ENCODE measurements at places on chromosomes 11 and 22. TPM values are rescaled to one million over a fixed set of nuclear protein-coding genes. Genes with fewer than 3 reads are reported as not detected.

GRCh38 chr11:1763336-1763795 is 361 bp downstream of the CTSD start:
- no peak for DNase-seq

DNA sequence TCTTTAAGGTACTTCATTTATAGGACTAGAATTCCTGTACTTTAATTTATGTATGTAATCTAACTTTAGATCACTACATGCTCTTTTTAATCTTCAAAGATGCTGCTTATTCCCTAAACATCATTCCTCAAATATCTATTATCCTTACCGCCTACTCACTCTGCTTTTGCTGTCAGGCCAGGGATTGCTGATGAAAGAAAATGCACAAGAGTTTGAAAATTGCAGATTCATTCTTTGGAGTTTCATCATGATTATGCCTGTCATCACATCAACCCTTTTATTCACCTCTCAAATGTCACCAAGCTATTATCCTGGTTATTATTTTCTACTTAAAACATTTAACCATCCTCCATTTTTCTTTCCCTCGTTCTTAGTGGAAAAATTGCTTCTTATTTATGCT is 802.7 kb downstream of the METTL15 start:
- no peak for DNase-seq

- DNase-seq, result no peak
Observed at GRCh38 chr11:11967669-11968510, 40.5 kb downstream of the DKK3 start.

DNA sequence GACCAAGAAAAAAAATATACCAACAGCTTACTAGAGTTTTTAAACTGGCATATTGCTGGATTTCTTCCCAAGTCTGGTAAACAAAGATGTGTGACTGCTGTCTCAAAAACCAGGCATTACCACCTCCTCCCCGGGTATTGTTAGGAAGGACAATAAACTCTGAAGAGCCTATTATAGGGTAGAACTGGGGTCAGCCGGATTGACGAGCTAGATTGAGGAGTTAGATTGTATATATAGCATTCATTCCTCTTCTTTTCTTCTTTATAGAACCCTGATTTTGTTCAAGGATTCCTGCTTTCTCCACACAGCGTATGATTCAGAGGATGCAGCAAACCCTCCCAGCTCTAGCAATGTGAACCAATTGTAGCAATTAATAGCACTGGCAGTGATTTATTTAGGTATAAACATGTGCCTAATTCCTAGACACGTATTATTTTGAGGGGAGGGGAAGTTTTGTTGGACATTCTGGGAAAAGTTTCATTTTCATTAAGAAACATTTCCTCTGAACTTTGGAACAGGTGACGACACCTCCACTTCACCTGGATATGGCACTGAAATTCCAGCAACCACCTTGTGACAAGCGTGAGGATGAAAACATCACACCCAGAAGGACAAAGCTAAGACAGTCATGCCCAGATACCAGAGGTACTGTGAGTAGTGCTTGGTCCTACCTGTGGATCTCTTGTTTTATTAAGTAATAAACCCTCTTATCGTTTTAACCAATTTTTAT is 679.4 kb upstream of the KIRREL3 start:
- no peak for DNase-seq

DNA sequence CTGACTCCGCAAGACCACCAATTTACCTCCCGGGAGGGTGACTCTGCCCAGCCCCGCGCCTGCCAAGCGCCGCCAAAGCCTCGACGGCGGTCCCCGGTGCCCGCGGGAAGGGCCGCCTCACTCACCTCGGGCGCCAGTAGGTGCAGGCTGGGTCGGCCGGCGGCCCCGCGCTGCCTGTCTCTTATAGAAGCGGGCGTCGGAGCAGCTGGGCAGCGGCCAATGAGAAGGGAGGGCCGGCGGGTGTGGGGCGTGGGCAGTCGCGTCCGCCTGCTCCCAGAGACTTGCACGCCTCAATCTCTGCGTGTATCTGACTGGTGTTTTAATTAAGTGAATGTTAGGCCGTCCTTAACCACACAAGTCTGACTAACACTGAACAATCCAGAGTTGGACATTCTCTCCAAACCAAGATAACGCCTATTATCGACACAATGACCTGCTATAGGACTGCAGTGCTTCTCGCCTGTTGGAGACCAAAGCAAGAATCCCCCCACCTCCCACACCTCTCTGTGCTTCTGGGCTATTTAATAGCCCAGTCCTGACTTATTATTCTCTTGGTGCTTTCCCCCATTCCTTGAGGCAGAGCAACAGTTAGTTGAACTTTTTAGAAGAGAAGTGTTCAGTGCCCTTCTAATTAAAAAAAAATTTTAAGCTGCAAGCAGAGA is at the start of gene TPH1:
TSS of gene TPH1 (minus strand) at position 154 of the 662 bp plus-strand sequence. CDS start 5,507 bp downstream, outside the sequence.
- DNase-seq, result no peak

DNA sequence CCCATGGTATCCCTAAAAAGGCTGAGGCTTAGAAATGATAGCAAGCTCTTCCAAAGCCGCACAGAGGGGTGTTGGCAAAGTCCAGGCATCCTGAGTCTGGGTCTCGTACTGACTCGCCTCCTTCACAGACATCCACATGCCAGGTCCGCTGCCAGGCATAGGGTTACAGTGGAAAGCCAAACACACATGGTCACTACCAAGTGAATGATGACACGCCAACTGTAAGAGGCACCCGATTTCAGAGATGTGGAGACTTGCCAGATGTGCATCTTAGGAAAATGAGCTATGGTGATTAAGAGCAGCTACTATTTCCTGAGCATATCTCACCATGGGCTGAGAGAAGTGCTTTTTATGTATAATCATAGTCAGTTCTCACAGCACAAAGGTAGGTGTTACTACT is 314.9 kb downstream of the MIAT start:
- DNase-seq, result no peak

DNA sequence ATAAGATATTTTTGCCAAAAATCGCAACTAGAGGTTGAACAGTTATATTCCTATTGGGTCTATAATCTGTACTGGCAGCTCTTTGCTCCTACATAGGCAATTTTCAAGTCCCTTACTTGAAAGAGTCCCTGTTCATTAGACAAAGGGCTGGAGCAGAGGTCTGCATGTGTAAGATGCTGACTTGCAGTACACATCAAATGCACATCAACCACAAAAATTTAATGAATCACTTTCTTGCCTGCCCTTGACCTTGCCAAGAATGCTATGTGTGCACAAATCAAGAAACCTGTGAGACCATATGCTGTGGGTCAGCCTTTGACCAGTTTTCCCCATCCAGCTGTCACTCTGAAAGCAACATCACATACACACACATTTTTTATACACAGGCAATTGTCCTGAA is 661.5 kb downstream of the LRRC4C start:
- no peak for DNase-seq

GRCh38 chr11:127105593-127106541 is 105.3 kb upstream of the KIRREL3 start:
- DNase-seq, result peak; percentile 53

- DNase-seq, result no peak
Observed at GRCh38 chr11:83069441-83070043, 2.2 kb downstream of the RAB30 start.

DNA sequence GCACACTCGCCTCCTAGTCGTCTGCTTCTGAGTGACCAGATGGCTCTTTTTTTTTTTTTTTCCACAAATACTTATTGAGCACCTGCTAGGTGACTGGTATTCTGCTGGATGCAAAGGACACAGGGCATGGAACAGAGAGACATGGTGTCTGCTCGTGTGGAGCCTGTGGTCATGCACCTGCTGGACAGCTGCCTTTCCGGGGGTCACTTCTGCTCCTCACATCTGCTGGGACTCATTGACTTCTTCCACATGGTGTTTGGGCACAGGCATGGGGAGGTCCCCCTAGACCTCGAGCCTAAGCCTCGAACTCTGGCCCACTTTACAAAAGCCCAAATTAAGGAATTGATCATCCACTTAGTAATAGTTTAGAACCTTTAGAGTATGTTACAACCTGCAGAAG is 39.5 kb upstream of the EMID1 start:
- DNase-seq, result no peak

DNA sequence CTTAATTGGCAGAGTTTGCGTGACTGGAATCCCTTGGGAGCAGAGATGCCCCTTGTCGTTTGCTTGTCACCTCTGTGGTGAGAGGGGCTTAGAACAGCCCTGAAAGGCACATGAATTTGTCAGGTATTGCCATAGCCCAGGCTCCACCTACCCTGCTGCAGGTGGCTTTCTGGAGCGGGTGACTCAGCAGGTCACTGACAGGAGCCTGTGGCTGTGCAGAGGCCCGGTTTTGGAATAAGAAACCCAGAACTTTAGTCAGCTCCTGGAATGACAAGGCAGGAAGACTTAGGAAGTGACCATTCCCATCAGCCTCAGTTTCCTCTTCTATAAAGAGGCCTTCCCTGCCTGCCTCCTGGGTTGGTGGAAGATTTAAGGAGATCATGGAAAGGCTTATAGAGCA is 539.7 kb downstream of the INSC start:
- no peak for DNase-seq

DNA sequence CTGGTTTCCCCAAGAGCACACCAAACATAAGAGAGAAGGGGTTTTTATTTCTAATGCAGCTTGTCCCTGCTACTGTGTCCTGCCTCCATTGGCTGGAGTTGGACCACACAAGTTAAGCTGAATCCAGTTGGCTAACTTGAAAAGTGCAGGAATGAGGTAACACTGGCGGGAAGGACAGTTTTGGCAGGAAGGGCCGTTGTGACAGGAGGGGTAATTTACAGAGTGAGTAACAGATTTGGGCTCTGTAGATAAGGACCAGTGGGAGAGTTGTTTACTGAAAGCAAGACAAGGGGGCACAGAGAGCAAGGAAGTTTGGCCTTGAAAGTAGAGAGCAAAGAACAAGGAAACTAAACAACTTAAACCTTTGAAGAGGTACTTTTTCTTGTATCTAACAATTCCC is 1623.3 kb upstream of the RAG2 start:
- no peak for DNase-seq

The GAL3ST3 gene
- 4.0 TPM for polyA plus RNA-seq

The ESAM gene
- polyA plus RNA-seq, result 68.2 TPM

The CNTN5 gene
- polyA plus RNA-seq, result 26.6 TPM

The OR5T2 gene
- polyA plus RNA-seq, result not detected

Data from right renal cortex interstitium (tissue), 3 donors.